Lung (tissue), 17 donors: ENCODE measurements at places on chromosomes 1 and 21. TPM values are rescaled to one million over a fixed set of nuclear protein-coding genes. Genes with fewer than 3 reads are reported as not detected.

CFAP74 gene
- polyA plus RNA-seq = 3.2 TPM

B3GALT5 gene
- 0.02 TPM for polyA plus RNA-seq

GATAD2B gene
- 4.6 TPM for polyA plus RNA-seq

HJV gene
- polyA plus RNA-seq = not detected

DNA sequence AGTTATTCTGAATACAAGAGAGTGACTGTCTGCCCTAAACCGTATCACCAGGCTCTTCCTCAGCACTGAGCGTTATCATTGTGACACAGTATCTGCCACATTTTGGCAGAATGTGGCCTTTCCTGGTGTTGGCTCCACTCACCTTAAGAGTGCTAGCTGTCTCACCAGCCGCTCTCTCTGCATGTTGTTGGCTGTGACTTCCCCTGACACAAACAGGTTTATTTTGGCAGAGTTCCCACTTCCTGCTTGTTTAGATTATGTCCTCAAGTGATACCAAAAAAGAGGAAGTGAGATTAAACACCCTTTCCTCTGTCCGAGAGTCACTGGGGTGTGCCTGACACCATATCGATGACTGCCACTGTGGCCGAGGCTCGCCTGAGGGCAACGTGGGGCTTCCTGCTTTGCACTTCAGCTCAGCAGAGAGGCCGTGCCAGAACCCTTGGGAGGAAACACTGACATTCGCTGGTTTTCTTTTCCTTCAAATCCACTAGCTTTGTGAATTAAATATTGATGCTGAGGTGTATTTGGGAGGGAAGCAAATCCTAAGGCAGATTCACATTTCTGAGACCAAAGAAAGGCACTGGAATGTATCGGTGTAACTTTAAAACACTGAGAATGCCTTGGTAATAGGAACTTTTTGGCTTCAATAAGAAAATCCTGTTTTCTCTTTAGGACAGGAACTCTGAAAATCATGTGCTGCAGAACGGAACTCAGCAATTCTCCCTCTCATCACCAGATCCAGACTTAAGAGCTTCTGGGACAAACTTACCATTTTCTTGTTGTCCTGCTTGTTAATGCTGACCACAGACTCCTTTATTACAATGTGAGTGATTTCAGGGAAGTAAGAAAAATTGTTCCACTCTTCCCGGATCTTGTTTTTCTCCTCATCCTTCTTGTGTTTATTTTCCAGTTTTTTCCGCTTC, 102.1 kb downstream of the JAK1 start:
- peak; percentile 63 for DNase-seq

- DNase-seq = no peak
Measured at GRCh38 chr1:186530109-186530508, 69.2 kb upstream of the PDC start.

DNA sequence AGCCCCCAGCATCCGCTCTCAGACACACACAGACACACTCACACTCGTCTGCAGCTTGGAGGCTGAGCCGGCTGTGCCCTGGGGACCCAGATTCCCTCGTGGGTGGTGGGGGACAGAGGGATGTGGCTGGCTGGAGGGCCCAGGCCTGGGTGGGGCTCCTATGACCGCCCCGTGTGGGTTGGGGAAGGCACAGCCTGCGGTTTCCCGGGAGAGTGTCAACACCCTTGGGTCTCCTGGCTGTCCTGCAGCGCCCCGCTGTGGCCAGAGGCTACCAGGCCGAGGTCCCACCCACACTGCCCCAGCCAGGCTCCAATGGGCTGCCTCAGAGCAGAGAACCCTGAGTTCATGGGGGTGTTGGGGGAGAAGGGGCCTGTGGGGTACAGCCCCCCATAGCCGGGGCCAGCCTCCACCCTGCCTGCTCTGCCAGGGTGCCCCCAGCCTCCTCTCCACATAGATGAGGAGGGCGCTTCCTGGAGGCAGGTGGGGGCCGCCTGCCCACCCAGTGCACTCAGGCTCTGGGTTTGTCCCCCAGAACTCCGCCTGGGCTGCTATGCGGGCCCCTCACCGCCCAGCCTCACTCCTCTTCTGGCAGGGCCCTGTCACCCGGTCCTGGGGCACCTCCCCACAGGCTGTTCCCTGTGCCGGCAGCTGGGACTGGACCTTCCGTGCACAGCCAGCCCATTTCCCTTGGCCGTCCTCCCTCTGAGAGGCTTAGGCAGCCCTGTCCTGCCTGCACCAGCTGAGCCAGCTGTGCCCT, at the start of gene TTC34:
Gene TTC34 (minus strand): TSS at position 159 of the 757 bp plus-strand sequence. CDS start 866 bp downstream, outside the sequence.
- DNase-seq = peak; percentile 58

DNA sequence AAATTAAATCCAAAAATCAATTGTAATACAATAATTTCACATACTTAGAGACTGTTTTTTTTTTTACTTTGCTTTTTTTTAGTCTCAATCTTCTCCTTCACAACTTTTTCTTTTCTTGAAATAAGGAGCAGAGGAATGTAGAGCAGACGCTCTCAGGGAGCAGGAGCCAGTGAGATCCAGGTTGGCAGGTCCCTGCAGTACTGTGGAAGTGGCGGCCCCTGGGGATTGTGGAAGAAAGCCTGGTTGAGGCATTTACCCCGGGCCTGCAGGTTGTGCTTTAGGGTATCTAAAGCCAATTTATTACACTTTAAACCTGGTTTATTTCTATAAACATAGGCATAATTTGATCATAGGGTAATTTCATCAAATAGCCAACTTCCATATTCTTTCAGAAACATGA, 748 bp upstream of the OR2AJ1 start:
- DNase-seq = no peak

GRCh38 chr1:228101994-228102790, 933 bp downstream of the C1orf35 start:
- no peak for DNase-seq

GRCh38 chr1:91325456-91325855, 79.2 kb downstream of the HFM1 start:
- no peak for DNase-seq

DNA sequence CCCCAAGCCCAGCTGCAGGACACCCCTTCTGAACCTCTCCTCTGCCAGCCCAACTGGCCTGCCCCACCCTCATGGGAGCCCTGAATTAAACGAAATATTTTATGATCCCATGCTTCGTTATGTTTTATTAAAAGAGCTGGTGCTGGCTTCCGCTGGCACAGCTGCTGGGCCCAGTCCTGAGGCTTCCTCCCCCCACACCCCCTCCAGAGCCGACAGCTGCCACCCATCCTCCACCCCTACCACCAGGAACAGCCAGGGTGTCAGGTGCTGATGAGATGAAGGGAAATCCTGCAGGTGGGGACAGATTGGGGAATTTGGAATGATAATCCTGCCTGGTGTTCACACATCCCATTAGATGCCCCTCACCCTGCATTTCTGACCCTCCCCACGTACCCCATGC, 19.0 kb downstream of the IGSF21 start:
- DNase-seq = no peak

GRCh38 chr1:40841602-40842001, 20.6 kb downstream of the CITED4 start:
- no peak for DNase-seq

DNA sequence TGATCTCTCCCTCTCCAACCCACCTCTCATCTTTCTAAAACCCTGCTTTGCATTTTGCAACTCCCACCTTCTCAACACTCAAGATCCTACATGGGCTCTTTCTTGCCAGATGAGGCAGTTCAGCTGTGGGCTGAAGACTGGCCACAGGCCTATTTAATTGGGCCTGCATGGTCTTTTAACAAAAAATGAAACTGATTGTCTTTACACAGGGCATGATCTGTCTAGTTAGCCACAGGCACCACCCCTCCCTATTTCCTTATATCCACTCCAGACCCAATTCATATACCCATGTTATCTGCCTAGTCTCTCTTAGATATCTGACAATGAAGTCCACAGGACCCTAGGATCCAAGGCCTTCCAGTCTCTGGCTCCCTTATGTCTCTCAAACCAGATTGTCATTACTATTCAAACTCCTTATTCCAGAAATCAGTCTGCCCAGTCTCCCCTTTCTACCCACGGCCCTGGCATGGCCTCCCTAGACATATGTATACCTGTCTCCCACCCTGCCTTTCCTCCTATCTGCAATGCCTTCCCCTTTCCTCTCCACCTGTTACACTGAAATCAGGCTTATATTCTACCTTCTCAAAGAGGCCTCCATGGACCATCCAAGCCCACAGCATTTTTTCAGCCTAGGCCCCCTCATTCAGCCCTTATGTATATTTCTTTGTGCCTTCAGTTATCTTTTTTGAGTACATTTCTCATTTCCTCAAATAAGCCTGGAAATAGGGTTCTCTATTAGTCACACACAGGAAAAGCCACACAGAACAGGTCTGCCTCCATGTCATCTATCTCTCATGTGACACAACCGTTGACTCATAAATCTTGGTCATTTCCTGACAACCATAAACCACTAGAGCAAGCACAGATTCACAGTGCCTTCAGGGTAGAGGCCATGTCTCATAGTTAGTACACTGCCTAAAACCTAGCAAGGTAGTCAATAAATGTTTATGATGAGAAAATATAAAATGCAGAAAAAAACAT, 39.0 kb downstream of the LPAR3 start:
- DNase-seq = no peak

DNA sequence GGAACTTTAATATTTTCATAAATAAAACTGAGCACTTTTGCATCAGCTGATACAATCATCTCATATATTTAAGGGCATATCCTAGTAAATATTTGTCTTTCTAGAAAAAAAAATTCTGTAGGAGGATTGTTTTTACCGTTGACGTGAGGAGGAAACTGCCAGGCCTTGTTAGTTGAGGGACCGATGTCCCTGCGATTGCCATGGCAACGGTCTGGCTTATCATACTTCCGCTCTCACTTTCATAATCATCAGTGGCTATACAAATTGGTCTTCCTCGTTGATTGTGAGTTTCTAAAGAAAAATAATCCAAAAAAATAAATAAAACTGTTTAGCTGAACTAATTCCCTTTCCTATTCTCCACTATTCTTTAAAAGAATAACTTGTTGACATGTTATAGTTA, 69.3 kb upstream of the ANGPTL3 start:
- peak; percentile 47 for DNase-seq

DNA sequence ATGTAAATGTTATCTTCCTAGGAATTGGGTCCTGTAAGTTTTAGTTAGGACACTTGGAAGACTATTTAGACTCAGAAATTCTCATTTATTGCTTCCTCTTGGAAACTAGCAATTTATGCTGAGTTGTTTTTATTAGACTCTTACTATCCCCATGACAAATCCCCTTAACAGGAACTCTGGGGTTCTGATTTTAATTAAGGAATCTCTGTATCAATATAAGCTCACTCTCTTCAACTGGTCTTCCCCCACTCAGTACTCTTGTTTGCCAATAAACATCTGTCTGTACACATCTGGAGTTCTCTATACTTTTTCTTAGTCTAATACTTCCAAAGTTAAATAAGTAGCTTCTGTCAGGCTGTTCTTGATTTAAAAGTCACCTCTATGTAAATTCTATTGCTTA, 64.1 kb upstream of the TBX15 start:
- no peak for DNase-seq
